ENCODE measurements at places on chromosomes 1 and 21.

- DNase-seq, result no peak
These were observed 4.6 kb upstream of the ZNF678 start for GRCh38 chr1:227558732-227559262.

- DNase-seq, result no peak
These were observed 576.0 kb downstream of the PTBP2 start for GRCh38 chr1:97297611-97298010.

- DNase-seq, result no peak
These were observed 102.7 kb upstream of the GCLM start for GRCh38 chr1:94011709-94012595.

GRCh38 chr1:159211331-159212136, 6.9 kb downstream of the ACKR1 start:
- peak; percentile 59 for DNase-seq

DNA sequence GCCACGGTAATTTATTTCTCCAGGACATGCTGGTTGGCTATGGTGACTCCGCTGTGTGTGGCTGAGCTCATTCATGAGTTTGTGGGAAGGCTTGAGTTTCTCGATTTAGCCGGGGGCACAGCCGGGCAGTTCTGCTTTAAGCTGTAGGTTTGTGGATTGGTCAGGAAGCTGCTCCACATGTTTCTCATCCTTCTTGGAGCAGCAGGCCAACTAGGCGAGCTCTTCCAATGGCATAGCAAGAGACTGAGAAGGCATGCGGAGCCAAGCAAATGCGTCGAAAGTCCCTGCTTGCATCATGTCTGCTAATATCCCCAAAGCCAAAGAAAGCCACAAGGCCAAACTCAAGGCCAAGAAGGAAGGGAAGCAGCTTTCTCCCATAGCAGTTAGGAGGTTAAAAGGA, 71.6 kb upstream of the GREM2 start:
- no peak for DNase-seq

- DNase-seq, result peak; percentile 11
These were observed 55.8 kb upstream of the SELENON start for GRCh38 chr1:25744140-25744581.

DNA sequence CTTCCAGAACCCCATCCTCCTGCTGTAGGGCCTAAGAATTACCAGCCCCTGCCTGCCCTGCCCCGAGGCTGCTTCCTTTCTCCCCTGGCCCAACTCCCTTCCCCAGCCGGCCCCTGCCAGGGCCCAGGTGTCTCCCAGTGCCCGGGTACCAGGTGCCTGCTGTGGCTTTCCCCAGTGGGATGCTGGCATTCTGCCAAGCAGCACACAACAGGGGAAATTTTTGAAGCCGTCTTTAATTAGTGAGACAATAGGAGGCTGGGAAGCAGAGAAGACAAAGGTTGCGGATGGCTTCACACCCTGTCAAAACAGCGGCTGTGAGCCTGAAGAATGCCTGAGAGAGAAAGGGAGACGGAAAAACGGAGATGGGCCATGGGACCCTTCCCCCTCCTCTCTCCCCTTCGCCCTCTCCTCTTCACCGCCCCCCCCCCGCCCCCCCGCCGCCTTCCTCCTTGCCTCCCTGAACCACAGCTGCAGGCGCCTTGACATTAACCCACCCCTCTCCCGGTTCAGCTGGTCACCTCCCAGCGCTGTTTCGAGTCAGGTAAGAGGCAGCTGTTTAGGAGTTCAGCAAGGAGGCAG, 33.6 kb downstream of the LRRN2 start:
- no peak for DNase-seq

- DNase-seq, result peak; percentile 95
These were observed at the start of gene AGO3 for GRCh38 chr1:35930593-35931445. TSS of gene AGO3 (plus strand) at chr1:35931105. CDS start at chr1:35931427, 322 bp downstream.

DNA sequence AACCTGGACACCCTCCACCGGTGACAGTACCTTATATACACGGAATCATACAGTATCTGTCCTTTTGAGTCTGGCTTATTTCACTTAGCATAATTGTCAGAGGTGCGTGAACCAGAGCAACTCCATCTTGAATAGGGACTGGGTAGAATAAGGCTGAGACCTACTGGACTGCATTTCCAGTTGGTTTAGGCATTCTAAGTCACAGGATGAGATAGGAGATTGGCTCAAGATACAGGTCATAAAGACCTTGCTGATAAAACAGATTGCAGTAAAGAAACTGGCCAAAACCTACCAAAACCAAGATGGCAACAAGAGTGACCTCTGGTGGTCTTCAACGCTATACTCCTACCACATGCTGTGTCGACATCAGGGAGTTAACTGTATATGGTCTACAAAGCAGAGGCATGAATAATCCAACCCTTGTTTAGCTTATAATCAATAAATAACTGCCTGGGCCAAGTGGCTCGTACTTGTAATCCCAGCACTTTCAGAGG, 1.4 kb upstream of the FDPS start:
- peak; percentile 17 for DNase-seq

GRCh38 chr21:29307718-29308455, 9.2 kb downstream of the BACH1 start:
- DNase-seq, result peak; percentile 67

DNA sequence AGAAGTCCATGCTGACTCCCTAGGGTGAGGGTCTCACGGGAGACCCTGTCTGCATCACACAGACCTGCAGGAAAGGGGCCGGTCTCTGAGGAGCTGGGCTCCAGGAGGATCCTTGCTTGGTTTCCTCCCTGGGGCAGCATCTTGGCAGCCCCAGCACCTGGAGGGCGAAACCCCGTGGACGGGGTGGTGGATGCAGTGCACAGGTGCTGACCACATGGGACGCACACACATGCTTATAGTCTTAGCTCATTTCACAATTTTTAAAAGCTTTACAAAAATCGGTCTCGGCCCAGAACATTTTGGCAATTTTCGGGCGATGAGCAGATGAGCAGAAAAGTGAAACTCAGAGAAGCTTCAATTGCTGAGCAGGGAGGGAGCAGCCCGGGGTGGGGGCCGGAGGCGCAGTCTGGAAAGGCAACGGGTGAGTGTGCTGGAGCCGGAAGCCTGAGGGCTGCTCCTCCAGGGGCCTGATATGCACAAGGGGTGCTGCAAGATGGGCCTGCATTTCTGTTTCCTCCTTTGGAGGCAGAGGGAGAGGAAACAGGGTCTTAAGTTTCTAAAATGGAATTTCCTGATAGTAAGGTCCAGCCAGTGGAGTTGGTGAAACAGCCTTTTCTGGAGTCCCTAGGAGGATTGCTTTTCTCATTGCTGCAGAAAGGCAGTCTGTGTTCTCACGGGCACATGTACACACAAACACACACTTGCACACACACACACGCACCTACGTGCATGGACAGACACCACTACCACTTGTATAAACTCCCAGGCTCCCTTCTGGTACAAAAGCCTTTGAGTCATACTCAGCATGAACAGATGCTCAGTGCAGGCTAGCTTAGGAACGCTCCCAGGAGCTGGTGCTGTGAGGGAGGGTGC, 60.6 kb downstream of the SCCPDH start:
- DNase-seq, result peak; percentile 40

GRCh38 chr1:165481820-165482532, 37.0 kb upstream of the RXRG start:
- peak; percentile 59 for DNase-seq

GRCh38 chr1:226953175-226953800, 13.2 kb downstream of the COQ8A start:
- DNase-seq, result no peak

DNA sequence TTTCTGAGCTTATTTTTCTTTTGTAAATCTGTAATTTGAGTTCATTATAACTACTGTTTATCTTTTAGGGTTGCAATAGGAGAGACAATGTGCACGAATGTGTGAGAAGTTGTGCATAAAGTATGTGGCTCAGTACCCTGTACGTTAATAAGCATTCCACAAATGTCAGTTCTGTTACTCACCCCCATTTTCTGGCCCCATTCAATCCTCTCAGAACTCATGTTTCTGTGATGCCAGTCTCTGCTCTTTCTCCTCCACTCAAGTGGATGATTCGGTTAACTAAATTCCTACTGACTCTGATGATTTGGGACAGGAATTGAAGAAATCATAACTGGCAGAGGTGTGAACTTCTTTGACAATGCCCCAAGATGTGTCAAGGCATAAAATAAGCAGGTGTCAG, 10.2 kb upstream of the DMRTB1 start:
- no peak for DNase-seq

DNA sequence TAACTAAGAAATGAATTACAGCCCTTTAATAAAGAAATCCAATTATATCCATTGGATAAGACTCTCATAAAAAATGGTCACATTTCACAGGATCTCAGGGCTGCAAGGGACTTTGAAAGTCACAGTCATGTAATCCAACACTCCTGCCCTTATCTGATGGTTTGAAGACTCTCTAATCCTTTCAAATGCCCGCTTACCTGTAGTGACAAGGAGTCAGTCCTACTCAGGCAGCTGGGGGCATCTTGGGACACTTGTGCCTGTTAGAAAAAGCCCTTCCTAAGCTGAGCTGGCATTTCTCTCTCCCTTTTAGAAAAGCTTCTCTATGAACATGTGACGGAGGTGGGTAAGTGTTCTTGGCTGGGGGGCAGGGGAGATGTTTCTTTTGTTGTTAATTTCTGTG, 11.0 kb upstream of the ZNF691 start:
- DNase-seq, result no peak

DNA sequence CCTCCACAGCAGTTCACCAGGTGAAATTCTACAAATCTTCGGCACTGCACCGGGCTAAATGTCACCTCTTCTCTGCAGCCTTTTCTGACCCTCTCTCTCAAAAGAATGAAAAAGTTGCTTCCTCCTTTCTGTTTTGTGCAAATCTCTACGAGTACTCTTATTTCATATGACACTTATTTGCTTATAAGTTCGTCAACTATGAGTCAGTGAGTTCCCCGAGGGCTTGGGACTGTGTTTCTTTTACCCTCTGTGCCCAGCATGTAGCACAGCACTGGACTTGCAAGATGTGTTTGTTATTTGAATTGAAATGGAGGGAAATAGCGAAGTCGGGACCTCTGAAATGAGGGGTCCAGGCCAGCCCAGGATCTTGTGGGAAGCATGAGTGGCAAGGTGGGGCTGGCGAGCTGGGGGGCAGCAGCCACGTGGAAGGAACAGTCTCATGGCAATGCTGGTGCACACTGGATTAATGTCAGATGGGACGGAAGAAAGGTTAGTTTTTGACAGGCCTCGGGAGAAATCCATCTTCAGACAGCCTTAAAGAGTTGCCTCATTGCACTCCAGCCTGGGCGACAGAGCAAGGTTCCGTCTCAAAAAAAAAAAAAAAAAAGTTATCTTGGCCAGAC, 6.2 kb downstream of the SLC6A9 start:
- no peak for DNase-seq

DNA sequence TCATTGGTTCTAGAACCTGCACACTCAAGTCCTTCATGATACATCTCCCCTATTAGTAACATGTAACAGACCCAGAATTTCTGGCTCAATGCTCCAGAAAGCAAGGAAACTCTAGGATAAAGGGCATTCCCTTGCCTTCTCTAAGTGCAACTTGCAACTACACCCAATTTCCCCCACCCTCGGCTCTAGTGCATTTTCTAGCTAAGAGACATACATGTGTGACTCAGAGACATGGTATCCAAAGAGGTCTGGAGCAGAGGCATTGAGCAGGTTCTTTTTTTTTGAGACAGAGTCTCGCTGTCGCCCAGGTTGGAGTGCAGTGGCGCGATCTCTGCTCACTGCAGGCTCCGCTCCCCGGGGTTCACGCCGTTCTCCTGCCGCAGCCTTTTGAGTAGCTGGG, 132.9 kb downstream of the ZC3H11B start:
- DNase-seq, result no peak

GRCh38 chr1:162847839-162848453, 13.0 kb downstream of the CCDC190 start:
- DNase-seq, result peak; percentile 70

DNA sequence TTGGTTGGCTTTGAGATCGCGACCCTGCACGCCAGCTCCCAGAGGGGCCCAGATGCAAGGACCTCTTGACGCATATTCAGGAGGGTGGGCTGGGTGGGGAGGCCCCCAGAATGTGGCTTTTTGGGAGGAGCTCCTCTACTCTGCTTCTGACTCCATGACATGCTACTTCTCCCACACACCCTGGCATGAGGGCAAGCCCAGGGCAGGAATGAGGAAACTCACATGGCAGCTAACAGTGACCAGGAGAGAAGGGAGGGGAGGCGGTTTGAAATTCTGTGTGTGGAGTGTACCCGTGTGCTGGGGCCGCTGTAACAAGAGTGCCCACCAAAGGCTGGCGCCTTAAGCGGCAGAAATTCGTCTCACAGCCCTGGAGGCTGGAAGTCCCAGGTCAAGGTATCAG, 61.3 kb upstream of the GPR153 start:
- DNase-seq, result peak; percentile 17

DNA sequence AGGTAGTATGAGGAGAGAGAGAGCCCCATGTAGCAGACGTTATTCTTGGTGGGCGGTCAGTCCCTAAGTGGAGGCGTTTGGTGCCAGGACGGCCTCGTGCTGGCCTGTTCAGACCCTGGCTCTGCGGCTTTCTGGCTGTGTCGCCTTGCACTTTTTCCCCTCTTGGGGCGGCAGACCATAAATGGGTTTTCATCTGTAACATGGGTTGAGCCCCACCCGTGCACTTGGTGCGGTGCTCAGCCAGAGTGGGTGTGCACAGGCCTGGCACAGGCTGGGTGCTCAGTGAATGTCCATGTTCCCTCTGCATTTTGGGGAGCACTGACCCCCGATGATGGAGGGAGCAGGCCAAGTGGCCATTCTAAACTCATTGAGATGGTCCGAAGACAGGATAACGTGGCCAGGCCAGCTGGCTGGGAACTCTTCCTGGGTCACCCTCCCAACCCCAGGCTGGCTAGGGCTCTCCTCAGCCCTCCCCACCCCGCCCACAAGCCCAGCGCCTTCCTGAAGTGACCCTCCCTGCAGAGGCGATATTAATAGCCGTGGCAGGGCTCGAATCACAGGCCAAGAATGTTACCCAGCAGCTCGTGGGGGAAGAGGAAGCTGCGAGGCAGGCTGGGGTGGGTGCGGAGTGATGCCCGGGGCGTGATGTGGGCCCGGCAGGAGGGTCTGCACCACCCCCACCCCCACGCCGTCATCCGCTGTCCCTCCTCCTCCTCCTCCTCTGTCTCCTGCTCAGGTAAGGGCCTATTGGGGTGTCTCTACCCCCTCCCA, 78.5 kb downstream of the ARHGEF10L start:
- peak; percentile 92 for DNase-seq

- DNase-seq, result no peak
These were observed 6.2 kb upstream of the ACP6 start for GRCh38 chr1:147676311-147677085.

GRCh38 chr1:27109103-27109822, 45.7 kb downstream of the SLC9A1 start:
- peak; percentile 49 for DNase-seq

GRCh38 chr1:247357052-247357780, 25.5 kb upstream of the ZNF496 start:
- DNase-seq, result no peak

DNA sequence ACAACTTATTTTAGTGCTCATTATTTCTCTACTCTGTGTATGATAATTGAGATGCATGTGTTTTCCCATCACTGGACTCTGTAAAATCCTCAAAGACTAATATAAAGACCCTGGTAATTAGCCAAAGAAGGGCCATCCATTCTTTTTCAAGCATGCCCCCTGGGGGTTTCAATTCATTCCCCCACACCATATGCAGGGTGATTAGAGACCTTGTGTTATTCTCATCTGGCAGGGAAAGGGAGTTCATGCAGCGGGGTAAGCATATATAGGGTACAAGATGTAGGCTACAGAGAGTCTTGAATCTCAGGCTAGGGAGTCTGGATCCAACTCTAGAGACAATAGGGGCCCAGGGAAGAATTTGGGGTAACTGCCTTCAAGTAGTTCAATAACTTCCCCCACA, 166.5 kb downstream of the TNR start:
- no peak for DNase-seq

GRCh38 chr21:35227786-35228185, 178.7 kb upstream of the RUNX1 start:
- DNase-seq, result no peak

Data from suppressor macrophage (primary cell).